Stimulated activated CD8-positive, alpha-beta memory T cell treated with anti-CD3 and anti-CD28 coated beads, Interleukin-4, amount 100 ng/mL, for 4 hours (primary cell): ENCODE measurements at places on chromosomes 13 and 19.

- DNase-seq = no peak
Measured at GRCh38 chr19:45451131-45451849, 16.5 kb upstream of the FOSB start.

GRCh38 chr13:33262594-33262993 is 23.0 kb downstream of the STARD13 start:
- no peak for DNase-seq

- DNase-seq = no peak
Measured at GRCh38 chr13:32150239-32150638, 118.7 kb downstream of the FRY start.

DNA sequence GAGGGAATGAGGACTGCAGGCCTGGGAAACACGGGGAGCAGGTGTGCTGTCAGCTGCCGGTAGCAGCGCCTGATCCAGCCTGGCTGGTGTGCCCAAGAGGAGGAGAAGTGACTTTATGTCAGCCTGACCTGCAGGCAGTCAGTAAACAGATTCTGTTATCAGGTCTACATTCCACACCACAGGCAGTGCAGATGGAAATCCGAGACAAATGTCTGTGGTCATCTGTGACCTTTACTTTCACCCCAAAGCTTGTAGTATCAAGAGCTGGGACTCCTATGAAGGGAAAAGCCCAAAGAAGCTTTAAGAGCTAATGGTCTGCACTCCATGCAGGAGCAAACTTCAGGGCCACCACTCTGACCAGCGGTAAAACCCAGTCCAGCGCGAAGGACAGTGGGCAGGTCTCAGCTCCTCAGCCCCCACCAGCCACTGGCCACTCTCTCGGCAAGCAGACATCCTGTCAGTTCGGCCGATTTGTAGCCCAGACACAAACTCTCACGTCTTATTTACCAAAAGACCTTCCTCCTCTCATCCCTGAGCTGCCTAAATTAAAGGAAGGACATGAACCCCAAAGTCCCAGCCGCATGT is 7.7 kb downstream of the EPS15L1 start:
- no peak for DNase-seq

GRCh38 chr13:67226696-67227095 is 3.4 kb downstream of the PCDH9 start:
- no peak for DNase-seq

DNA sequence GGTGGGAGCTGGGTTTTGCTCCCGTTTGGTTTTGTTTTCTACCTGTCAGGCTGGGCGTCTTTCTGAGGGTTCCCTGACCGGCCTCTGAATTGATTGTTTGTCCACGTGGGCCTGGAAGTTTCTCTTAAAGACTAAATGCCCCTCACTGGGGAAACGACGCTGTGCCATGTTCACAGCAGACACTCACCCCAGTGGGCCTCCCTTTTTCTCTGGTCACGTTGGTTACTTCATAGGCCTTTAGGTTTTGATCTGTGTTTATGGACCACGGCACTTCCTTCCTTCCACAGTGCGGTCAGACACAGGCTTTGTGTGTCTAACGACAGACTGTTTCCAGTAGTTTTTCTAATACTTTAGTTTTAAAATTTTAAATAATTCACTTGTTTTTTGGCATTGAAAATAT is 20.1 kb upstream of the NDUFS7 start:
- no peak for DNase-seq

DNA sequence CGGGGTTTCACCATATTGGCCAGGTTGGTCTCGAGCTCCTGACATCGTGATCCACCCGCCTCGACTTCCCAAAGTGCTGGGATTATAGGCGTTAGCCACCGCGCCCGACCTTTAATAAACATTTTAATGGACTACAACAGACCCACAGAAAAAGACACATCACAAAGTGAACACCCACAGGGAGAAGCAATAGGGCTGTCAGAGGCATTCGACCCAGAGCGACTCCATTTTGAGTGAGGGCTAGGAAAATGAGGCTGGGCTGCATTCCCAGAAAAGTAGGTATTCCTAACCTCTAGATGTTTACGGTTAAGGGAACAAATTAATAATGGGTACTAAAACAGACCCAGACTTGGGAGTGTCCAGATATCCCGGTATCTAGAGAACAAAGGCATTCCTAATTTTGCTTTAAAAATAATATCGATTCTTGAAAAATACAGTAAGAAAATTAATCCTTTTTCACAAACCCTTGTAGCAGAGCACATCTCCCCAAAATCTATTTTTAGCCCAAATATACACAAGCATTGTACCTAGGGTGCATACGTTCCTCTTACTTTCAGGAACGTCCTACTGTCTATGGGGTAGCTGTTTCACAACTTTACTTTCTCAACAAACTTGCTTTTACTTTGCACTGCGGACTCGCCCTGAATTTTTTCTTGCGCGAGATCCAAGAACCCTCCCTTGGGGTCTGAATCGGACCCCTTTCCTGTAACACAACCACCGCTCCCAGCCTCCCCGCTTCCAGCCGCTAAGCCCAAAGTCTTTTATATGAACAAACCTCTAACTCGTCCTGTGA is 811 bp upstream of the ZNF8 start:
- no peak for DNase-seq

DNA sequence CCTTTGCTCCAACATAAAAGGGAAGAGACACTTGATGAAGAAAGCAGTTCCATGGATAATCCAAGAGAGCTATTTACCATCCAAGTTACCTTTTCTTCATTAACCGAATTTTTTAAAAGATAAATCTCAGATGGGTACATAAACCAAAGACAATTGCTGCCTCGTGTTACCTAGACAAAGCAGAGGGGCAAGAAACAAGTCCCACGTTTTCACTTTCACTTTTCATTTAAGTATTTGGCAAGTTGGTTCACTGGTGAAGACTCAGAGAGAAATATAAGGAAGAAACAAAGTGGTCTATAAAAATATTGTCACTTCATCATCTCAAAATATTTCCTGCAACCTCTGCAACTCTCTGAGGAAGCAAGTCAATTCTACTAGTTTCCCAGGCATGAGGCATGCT is 446.1 kb downstream of the FGF14 start:
- no peak for DNase-seq

DNA sequence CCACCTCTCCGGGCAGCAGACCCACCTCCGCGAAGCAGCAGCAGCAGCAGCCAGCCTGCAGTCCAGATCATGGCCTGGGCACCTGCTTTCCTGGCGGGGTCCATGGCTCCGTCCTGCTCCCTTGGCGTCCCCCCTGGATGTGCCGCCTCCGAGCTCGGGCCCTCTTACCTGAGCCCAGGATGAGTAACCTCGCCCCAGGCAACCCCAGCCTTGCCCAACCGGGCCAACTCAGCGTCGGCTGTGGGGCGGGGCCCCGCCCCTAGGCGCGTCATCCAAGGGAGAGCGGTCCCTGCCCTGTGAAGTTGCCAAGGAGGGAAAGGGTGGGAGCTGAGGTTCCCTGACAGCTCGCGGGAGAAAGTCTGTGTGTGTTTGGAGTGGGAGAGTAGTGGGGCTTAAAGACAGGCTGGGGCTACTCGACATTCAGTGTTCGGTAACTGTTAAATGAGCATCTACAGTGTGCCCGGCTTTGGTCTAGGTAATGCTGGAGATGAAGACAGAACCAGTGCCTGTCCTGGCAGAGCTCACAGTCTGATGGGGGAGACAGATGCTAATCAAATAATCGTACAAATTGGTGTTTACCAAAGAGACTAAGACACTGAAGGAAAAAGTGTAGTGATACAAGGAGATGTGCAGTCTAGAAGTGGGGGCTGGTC is at the start of gene LYPD3:
Gene LYPD3, minus strand, starts transcription at position 141 of the 653 bp plus-strand sequence. Its CDS starts 37 bp downstream, at position 104.
- no peak for DNase-seq

GRCh38 chr19:20928371-20928770 is 5.3 kb downstream of the ZNF85 start:
- DNase-seq = no peak

- DNase-seq = no peak
Measured at GRCh38 chr19:40611096-40611495, 9.9 kb downstream of the LTBP4 start.

- no peak for DNase-seq
Measured at GRCh38 chr13:24511019-24511815, 1.4 kb downstream of the PARP4 start.

DNA sequence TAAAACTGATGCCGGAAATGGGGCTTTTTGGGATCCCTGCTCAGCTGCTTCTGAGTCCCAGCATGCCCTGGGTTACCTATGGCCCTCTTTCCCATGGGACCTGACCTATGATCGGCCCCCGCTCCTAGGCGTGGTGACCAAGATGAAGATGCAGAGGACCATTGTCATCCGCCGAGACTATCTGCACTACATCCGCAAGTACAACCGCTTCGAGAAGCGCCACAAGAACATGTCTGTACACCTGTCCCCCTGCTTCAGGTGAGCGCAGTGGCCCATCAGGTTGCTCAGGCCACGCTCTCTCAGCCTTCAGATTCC is 1.5 kb downstream of the RPS11 start:
- no peak for DNase-seq

- DNase-seq = no peak
Measured at GRCh38 chr19:5718579-5719273, 1.2 kb downstream of the LONP1 start.

GRCh38 chr13:47168618-47169017 is 271.8 kb upstream of the HTR2A start:
- DNase-seq = no peak

- DNase-seq = no peak
Measured at GRCh38 chr19:12886651-12886968, 391 bp downstream of the KLF1 start.

- no peak for DNase-seq
Measured at GRCh38 chr13:102951808-102952207, 106.0 kb downstream of the ERCC5 start.

GRCh38 chr13:32426191-32426989 is 1.5 kb downstream of the N4BP2L1 start:
- DNase-seq = no peak
